ENCODE measurements at places on chromosomes 2 and 18.

DNA sequence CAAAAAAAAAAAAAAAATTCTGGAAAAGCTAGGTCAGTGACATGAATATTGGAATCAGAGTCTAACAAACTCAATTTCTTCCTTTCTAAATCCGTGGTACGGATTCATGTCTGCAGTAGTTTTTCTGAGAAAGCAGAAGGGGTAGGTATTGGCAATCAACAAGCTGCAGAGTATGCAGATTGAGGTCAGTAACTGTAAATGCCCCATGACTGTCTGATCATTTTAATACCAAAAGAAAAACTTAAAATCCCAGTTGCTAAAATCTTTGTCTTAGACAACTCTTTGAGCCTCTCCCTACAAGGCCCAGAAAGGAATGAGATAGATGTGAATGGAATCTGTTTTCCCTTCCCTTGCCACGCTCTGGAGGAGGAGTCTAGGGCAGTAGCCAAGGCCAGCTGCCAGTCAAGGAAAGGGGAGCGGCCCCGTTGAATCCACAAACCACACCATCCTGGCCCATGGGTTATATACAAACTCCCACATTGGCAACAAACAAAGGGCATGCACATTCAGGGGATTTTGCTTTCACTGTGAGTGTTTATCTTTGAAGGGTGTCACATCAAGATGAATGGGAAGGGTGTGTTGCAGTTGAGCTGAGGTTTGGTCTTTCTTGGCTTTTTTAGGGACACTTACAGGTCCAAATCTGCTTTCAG is 6.1 kb upstream of the CASP8 start:
- no peak for DNase-seq

DNA sequence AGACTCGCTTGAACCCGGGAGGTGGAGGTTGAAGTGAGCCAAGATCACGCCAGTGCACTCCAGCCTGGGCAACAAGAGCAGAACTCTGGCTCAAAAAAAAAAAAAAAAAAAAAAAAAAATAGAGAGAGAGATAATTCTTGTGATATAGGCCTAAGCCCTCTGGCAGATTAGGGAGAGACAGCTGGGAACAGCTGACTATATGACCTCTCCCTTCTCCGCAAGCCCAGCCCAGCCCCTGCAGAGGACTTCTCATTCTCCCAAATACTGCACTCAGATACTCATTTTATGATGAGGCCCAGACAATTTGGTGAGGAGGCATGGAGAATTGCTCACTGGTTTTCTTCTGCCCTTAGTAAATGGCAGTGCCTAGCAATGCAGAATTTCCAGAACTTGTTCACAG is 262.0 kb downstream of the HAUS1 start:
- no peak for DNase-seq

DNA sequence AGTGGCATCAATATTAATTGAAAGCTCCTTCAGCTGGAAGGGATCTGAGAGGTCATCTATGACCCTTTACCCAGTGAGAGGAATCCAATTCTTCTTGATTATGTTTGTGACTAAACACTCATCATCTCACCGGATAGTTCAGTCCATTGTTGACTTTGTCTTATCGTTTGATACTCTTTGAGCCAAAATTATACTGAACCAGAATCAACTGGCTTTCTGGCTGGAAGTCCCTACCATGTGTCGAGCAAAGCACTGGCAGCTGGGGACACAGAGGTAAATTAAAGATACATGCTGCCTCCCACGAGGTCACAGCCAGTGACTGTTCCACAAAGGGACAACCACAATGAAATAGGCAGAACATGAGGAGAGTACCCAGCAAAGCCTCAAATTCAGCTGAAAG is 91.4 kb upstream of the FHL2 start:
- DNase-seq, result no peak

GRCh38 chr2:219551441-219552381 is 7.9 kb downstream of the TMEM198 start:
- DNase-seq, result no peak

- no peak for DNase-seq
Measured at GRCh38 chr2:34291076-34291475, 692.0 kb upstream of the FAM98A start.

DNA sequence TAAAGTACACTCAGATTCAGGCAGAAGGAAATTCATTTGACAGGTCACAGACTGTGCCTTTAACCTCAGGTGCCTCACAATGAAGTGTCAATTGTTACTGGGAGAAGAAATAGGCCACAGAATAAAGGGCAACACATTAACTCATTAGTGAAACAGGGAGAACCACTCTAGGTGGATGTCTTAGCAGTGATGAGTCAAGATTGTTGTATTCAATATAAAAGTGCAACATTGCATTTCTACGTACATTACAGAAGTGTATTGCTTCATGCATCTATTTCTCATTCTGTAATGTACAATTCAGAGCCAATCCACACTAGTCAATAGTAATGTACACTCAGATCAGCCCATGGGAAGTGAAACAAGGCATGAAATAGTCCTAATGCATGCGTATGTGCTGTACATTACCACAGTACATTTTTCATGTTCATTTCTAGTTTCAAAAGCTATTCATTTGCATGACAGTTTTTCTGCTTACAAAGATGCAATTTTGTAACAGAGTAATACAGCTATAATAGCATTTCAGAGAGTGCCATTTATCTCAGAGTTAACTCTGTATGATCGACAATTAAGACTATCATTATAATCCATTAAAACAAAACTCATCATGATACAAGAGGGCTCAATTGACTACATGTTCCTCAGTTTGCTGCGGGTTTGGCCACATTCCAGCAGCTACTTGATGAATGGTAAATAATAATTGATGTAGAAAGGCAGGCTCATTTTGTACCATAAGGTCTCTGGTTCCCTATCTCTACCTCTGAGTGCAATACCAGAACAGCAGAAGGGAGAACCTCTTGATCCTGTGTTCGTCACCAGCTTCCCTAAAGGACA is 12.2 kb upstream of the ARL5A start:
- DNase-seq, result no peak

GRCh38 chr2:38200598-38200997 is 124.6 kb upstream of the CYP1B1 start:
- DNase-seq, result no peak
